Substantia nigra (tissue), 51 donors: ENCODE measurements at places on chromosomes 1 and 21.

GRCh38 chr21:44701541-44701940, 4.6 kb downstream of the KRTAP10-12 start:
- DNase-seq, result no peak

DNA sequence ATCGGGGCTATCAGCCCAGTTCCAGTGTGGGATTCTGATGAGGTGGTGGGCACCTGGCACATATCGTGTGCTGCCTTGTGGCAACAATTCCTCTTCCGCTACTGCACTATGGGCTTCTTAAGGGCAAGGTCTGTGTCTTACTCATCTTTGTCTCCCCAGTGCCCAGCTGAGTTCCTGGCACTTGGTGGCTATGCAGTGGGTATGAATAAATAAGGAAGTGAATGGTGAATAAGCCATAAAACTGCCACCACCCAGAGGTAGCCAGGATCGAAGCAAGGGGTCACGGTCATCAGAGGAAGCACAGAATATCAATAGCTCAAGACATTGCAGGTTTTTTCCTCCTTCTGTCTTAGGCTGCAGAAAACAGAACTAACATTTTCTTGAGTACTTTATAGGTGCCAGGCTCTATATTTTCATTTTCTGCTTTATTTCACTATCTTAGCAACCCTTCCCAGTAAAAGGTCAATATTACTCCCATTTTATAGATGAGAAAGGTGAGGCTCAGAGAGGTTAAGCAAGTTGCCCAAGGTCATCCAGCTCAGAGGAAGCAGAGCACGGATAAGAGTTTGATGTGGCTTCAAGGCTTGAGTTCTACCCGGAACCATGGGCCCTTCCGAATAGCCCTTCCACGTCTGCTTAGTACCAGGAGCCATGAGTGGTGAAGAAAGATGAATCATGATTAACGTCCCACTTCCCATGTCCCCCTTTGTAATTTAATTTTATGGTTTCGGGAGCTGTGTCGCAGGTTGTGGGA, 10.2 kb downstream of the C1orf94 start:
- no peak for DNase-seq

GRCh38 chr1:209850342-209850979, 22.7 kb downstream of the UTP25 start:
- DNase-seq, result no peak

DNA sequence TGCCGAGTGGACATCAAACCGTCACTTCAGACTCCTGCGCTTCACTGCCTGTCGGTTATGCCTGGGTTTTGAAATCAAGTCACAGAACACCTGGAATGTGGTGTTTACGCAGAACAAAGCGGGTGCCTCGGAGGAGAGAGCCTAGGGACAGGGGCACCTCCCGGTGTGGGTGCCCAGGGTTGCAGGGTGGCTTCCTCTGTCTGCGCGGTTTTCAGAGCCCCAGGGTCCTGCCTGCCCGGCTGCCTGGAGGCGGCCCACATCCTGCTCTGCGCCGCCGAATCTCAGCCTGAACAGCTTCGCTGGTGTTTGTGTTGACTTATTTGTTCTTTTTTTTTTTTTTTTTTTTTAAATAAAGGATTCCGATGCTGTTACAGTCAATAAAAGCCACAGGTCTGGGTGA, 113.5 kb upstream of the COL6A1 start:
- no peak for DNase-seq

DNA sequence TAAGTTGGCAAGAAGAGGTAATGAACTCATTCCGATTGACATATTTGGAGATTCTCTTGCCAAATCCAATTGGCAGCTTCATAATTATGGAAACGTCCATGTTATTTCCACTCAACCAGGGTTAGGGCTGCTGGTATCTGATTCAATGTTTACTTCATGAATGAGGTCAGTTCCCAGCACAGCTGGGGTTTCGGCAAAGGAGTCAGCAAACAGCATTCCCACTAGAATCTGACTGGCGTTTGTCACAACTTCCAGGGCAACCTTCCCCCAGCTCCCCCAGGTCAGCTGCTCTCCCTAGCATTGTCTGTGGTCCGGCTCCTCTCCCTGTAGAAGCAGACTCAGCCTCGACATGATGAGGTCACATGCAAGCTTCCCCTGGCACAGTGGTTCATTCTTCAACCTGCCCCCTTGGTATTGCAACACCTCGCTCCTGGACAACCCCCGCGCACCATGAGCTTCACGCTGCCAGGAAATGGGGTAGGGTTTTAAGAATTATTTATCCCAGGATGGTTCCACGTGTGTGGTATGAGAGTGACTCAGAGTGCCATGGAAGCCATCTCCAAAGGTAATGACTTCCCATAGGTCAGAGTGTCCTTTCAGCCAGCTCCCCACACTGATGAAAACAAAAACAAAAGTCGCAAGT, 100.7 kb upstream of the SLC25A33 start:
- peak; percentile 44 for DNase-seq
